Activated CD8-positive, alpha-beta memory T cell treated with anti-CD3 and anti-CD28 coated beads for 24 hours (primary cell): ENCODE measurements at places on chromosomes 7 and 10.

DNA sequence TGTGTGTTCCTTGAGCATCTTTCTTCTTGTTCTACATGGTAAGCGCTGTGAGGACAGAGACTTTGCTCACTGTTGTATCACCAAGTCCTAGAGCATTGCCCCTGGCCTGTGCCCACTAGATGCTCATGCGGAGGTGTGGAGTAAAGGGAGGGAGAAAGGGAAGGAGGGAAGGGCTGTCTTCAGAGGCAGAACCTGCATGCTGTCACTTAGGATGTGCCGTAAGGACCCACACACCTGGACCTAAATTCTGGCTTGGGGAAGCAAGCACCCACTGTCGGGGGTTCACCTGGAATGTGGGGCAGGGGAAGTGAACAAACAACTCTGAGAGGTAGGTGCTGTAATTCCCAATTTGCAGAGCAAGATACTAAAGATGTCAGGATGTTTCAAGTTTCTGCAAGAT is 129.5 kb downstream of the PTPN20 start:
- no peak for DNase-seq

DNA sequence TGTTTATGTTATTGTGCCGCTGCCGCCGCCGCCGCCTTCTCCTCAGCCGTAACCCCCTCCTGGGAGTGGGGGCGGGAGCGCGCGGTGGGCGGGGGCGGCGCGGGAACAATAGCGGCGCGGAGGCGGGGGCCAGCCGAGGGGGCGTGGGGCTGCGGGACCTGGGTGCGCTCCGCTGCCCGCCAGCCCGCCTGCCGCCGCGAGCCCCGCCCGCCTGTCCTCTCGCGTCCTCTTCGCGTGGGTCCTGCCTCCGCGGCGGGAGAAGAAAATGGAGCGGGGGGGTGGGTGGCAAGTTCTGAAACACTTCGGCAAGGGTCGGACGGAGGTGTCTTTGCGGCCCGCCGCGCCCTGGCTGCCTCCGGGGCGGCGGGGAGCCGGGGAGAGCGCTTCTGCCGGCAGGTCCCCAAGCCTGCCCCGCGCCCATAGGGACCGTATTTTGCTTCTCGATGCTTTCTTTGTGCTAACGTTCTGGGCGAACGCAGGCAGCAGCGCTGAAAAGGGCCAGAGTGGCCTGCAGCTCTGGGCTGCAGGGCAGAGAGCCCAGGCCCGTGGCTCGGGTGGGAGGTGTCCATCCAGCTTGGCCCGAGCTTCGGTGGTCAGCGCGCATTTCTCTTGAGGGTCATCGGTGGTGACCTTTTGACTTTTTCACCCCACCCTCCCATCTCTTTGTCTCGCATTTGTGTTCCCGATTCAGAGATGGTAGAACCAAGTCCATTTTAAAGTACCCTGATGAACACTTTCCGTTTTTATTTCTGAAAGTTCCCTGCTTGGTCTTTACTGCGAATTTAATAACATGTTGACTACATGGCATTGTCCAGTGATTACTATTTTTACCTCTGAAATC is 613 bp downstream of the MAPK8 start:
- no peak for DNase-seq

- DNase-seq, result no peak
These were observed 80.2 kb downstream of the SEMA3C start for GRCh38 chr7:80838643-80839042.

- DNase-seq, result no peak
These were observed 20.3 kb downstream of the NOD1 start for GRCh38 chr7:30458311-30458710.

DNA sequence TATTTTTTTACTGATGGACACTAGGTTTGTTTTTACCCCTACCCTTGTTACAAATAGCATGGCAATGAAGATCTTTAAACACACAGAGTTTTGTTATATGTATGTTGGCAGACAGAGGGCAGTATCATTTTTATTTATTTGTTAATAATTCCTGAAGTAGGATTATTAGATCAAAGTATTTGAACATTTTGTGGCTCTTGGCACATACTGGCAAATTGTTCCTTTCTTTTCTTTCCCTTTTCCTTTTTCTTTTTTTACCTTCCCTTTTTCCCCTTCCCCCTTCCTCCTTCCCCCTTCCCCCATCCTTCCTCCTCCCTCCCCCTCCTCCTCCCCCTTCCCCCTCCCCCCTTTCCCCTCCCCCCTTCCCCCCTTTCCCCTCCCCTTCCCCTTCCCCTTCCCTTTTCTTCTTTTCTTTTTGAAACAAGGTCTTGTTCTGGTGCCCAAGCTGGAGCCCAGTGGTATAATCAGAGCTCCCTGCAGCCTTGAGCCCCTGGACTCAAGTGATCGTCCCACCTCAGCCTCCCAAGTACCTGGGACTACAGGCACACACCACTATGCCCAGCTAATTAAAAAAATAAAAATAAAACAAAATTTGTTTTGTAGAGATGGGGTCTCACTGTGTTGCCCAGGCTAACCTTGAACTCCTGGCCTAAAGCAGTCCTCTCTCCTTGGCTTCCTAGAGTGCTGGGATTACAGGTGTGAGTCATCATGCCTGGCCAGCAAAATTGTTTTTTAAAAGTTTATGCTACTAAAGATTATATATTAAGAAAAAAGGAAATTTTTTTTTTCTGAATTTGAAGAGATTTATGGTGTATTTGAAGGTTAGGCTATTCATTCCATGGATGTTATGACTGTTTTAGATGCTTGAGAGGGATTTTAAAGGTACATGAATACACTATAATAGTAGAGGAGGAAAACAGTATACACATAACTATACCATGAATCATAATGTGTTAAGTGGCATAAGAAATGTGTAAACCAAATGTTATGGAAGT is 39.3 kb downstream of the SEPTIN7 start:
- DNase-seq, result no peak

DNA sequence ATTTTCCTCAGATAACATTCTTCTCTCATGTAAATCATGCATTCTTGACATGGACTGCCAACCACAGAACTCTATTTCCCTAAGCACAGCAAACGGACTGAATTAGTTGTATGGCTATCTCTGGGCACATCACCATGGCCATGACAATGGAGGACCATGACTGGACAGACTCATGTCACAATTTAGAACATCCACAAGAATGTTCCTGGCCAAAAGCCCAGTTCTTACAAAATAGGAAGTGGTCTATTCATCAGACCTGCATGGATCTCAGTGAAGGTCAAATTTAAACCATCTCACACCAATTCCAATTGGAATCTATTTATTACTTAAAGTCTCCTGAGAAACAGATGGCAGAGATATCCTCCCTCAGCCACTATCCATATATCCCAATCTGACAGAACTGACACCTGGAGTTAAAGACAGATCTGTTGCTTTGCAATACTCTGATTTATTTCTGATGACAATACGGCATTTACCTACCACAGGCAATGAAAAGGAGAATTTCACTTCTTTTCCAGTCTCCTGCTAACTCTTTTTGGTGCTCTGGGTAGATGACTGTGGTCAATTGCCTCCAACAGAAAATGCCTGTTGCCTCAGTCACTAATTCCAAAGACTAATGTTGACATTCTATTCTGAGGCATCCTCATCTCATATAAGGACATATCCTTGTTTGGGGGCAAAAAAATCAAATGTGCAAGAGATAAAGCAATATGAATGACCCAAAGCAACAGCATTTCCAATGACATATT is 254.8 kb downstream of the HTR7 start:
- no peak for DNase-seq

GRCh38 chr10:89173075-89173474 is 34.0 kb downstream of the CH25H start:
- DNase-seq, result no peak

GRCh38 chr7:151634643-151635042 is 114.9 kb upstream of the RHEB start:
- DNase-seq, result no peak

GRCh38 chr10:32070645-32071044 is 14.4 kb upstream of the KIF5B start:
- DNase-seq, result no peak

GRCh38 chr7:1735262-1735661 is 65.2 kb downstream of the ELFN1 start:
- DNase-seq, result no peak

DNA sequence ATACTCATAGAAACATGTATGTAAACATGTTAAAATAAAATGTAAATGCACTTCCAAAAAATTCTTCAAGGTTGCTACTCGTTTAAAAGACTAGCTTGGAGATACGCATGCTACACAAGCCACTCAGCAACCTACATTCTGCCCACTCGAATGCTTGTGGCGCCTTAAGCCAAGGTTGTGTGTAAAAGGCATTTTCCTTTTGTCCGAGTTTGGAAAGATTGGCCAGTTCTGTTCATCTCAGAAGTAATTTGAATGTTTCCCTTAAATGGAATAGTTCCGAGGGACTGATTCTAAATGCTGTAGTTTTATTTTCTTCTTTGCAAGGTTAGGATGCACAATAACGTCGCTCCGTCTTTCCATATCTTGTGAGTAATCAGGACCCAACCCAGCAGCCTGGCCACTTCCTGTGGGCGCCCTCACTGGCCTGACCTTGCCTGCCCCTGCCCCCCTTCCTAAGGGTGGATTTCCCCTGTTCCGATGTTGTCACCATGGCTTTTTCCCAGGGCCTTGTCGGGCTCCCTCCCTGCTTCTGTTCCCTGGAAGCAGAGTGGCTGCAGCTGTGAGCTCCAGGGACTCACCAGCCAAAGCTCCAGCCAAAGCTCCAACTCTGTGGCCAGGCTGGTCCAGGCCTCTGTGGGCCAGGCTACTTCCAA is 70.6 kb downstream of the PTPRE start:
- peak; percentile 48 for DNase-seq

- DNase-seq, result no peak
These were observed 44.4 kb downstream of the ATXN7L1 start for GRCh38 chr7:105831824-105832535.

GRCh38 chr10:102508506-102508905 is 4.7 kb downstream of the SUFU start:
- DNase-seq, result no peak
